Activated T-cell treated with anti-CD3 and anti-CD28 coated beads for 48 hours (primary cell): ENCODE measurements at places on chromosomes 11 and 22.

DNA sequence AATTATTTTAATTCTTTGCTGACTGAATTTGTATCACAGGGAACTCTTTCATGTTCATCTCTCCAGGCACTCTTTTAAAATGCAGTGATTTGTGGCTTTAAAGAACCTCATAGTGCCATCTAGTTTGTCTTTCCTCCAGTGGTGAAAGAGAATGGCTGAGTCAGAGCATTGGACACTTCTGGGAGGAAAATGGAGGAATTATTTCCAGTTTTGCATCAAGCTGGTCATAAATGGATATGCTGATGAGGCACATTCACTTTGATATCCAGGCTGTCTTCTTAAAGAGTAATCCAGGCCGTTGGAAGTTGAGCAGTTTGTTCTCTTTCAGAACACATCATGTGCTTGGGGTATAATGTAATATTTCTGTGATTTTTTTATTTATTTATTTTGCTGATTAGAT, 273.7 kb downstream of the DDX10 start:
- DNase-seq = no peak

GRCh38 chr22:50199829-50200460, 866 bp upstream of the SELENOO start:
- DNase-seq = no peak

DNA sequence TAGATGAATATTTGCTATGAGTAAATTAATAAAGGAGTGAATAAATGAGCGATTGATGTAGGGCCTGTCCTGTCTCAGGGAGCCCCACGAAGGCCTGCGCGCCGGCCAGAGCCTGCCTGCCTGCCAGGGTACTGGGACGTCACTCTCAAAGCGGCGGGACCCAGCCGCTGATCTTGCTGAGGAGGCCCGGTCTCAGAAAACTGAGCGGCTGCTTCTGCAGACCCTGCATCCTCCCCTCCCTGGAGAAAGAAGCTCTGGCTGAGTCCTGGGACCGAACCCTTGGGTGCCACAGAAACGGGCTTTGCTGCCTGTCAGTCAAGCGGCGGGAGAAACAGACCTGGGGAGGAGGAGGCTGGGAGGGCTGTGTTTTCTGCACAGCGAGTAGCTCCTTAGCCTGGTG, 91.6 kb upstream of the B3GAT1 start:
- DNase-seq = no peak

GRCh38 chr11:106152013-106152412, 74.6 kb downstream of the AASDHPPT start:
- no peak for DNase-seq

GRCh38 chr22:21824445-21824912, 43.0 kb downstream of the MAPK1 start:
- no peak for DNase-seq

DNA sequence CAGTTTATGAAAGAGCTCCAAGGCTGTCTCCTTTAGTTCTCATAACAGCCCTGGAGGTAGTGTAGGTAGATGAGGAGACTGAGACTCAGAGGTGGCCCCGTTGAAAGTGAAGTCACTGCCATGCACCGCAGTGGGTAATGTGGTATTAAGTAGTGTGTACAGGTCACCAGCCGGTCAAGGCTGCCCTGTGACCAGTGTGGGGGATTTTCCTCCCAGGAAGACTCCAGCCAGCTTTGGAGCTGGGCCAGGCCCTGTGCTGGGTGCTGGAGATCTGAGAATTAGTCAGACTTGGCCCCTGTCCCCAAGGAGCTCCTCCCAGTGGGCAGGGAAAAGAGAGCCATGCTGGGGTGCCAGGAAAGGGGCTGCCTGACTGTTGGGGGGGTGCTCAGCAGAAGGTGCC, 5.3 kb downstream of the OMP start:
- no peak for DNase-seq
